ENCODE measurements at places on chromosomes 2 and 18.

GRCh38 chr2:35585972-35586371, 769.6 kb upstream of the CRIM1 start:
- no peak for DNase-seq

GRCh38 chr2:174764280-174765255, at the start of gene CHRNA1:
Gene CHRNA1 (minus strand): TSS chr2:174764472. CDS start chr2:174764394, 78 bp downstream.
- DNase-seq: no peak

- no peak for DNase-seq
Measured at GRCh38 chr2:128384446-128384845, 65.8 kb upstream of the HS6ST1 start.

DNA sequence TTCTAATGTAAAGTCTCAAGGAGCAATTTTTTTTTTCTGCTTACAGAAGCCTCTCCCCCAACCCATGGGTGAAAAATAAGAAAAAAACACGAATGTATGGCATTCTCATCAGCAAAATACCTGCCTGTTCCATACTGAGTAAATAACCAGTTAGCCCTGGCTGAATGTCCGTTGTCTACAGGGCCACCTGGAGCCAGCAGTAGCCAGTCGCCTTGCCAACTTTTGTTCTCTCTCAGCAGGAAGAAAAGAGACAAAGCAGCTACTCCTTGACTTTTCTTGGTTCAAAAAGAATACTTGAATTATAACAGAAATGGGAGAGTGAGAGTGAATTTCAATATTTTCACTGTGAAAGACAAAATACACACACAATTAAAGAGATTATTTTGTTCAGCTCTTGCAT, 532.9 kb upstream of the CRIM1 start:
- DNase-seq: no peak

DNA sequence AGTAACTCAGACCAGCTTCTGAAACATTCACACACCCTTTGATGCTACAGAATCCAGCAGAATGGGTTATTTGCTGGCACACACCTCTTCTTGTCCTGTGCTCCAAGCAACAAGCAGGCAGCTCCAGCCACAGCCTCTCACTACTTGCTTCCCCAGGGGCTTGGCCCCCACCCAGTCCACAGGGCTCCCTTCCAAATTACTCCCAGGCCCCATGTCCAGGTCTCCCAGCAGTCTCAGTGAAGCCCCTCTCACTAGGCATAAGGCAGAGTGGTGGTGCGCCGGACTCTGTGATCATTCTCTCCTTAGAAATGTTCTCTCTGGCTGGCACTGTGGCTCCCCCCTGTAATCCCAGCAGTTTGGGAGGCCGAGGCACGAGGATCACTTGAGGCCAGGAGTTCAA, 25.9 kb downstream of the ITM2C start:
- DNase-seq: no peak

- DNase-seq: no peak
Measured at GRCh38 chr2:182173944-182174622, 188.4 kb downstream of the PPP1R1C start.

- DNase-seq: no peak
Measured at GRCh38 chr18:8825729-8826375, 120.5 kb downstream of the MTCL1 start.

GRCh38 chr2:14720739-14721138, 88.2 kb downstream of the LRATD1 start:
- DNase-seq: no peak

DNA sequence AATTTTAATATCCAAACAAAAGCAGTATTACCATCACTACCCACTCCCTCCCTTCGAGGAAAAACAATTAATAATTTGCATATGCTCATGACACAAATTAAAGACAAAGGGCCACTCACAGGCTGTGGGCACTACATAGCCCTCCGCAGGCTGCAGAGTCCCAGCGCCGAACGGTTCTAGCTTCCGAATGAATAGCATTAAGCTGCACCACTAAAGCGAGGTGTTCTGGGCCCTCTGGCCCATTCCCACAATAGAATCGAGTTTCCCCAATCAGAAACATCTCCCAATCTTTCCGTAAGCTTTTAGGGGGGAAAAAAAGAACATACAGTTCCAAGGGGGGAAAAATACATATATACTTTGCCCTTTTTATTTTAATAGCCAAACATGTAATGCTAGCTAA, 14.5 kb upstream of the SIX3 start:
- DNase-seq: no peak

DNA sequence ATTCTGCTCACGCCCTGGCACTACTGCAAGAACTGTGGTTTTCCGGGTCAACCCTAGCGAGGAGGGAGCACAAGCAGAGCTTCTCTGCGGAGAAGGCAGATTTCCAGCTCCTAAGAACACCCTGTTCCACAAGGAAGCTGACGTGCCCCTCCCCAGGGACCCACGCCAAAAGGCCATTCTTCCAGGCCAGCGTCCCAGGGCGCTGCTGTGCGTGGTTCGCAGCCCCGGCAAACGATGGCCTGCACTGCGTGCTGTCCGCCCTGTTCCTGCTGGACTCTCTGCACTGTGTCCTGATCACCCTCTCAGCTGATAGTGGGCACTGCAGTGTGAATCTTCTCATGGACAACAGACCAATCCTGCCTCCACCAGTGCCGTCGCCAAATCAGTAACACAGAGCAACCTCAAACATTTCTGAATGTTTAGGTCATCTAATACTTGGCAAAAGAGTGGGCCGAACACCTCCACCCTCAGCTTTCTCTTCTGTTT, 49.1 kb downstream of the ADI1 start:
- DNase-seq: no peak

- no peak for DNase-seq
Measured at GRCh38 chr2:223914324-223914723, 30.8 kb downstream of the WDFY1 start.

GRCh38 chr2:63580651-63581297, 7.5 kb downstream of the WDPCP start:
- no peak for DNase-seq

- no peak for DNase-seq
Measured at GRCh38 chr2:190031969-190032618, 30.4 kb downstream of the MSTN start.

DNA sequence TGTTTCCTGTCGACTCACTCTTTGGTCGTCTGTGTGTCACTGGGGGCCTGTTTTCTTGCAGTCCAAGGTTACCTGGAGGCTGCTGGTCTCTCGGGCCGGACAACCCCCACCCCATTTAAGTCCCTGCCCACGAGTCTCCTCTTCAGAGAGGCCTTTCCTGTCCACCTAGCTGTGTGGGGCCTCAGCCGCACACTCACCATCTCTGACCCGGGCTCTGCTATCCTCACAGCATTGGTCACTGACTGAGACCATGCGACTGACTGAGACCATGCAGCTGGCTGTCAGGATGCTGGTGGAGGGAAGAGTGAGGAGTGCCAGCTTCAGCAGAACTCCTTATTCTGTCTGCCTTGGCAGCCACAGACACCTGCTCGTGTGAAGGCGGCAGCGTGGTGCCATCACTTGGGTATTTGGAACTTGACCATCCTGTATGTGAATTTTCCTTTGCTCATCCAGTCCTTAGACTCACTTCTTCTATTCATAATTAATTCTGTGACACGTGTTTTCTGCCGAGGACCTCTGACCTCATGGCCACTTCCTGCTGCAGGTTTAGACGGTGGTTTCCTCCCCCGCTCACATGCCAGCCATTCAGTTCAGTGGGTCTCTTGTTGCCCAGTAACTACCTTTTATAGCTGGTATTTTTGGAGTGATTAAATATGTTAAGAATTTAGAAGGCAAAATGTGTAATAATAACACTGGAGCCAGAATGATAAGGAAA, 47.5 kb upstream of the ASB1 start:
- peak; percentile 11 for DNase-seq

DNA sequence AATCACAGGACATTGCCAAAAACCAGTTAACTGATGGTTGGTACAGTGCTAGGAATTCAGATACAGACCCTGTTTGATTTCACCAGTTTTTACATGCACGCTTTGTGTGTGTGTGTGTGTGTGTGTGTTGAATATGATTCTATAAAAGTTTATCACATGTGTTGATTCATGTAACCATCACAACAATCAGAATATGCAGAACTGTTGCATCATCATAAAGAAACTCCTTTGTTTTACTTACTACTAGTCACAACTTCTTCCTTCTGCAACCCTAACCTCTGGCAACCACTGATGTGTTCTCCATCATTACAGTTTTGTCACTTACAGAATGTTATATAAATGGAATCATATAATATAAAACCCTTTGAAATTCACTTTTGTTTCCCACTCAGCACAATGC, 144.8 kb upstream of the CYP26B1 start:
- DNase-seq: no peak

- DNase-seq: no peak
Measured at GRCh38 chr18:24254071-24254470, 115.2 kb downstream of the CABYR start.

DNA sequence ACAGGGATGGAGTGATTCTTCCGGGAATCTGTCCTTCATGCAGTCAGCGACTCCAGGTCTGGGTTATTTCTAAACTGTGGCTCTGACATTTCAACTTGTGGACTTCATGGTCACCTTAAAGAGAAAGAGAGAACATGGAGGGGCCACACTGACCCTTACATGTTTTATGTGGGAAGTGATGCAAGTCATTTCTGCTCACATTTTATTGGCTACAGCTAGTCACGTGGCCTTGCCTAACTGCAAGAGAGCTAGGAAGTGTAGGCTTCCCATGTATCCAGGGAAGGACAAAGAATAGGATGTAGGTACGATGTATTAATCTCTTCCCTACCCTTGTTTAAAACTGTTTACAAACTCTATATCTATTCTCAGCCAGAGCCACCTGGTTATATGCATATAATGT, 30.3 kb upstream of the AFTPH start:
- no peak for DNase-seq

- no peak for DNase-seq
Measured at GRCh38 chr2:34307636-34308035, 708.5 kb upstream of the FAM98A start.

DNA sequence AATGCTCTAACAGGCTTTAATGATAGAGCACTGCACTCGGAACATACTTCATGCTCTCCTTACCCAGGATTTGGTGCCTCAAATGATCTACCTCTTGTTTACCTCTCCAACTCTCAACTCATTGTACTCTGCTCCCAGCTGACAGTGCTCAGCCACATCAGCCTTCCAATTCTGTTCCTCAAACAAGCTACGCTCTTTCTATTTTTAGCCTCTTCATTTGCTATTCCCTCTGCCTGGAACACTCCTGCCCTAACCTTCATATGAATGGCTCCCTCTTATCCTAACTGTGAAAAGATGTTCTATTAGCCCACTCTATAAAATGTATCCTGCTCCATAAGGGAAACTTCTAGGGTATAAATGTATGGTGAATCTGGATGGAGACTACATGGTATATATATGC, 42.5 kb downstream of the PIGN start:
- DNase-seq: no peak

GRCh38 chr2:68253219-68254068, 1.1 kb upstream of the PPP3R1 start:
- DNase-seq: peak; percentile 11

DNA sequence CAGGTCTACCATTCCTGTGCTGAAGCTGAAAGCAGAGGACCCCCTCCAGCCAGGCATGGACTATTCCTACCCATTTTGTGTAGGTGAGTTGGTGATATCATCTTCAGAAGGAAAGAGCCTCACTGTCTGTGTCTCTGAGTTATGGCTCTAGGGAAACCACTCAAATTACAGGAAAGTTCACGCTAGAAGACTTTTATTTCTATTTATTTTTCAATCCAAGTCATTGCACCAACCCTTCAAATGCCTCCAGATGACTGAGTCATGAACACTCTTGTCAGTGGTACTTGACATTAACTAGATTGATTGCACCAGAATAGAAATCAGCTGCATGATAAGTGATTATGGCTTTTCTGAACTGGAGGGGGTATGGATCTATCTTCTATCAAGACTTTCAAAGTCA, 338.4 kb downstream of the MBD2 start:
- no peak for DNase-seq

GRCh38 chr18:44786257-44786656, 105.6 kb downstream of the SETBP1 start:
- DNase-seq: no peak

- peak; percentile 45 for DNase-seq
Measured at GRCh38 chr2:232901736-232902578, 31.9 kb downstream of the SNORC start.

GRCh38 chr2:148885988-148886387, 11.0 kb downstream of the KIF5C start:
- DNase-seq: no peak
